ENCODE measurements at places on chromosomes 7 and 10. TPM values are rescaled to one million over a fixed set of nuclear protein-coding genes. Genes with fewer than 3 reads are reported as not detected.

YKT6 gene
- total RNA-seq = 79.3 TPM

GRCh38 chr7:47085491-47086275 is 496.2 kb downstream of the TNS3 start:
- no peak for DNase-seq

GRCh38 chr10:80532571-80532970 is 5.1 kb upstream of the SH2D4B start:
- DNase-seq = no peak

- DNase-seq = no peak
Observed at GRCh38 chr7:121166916-121167315, 161.9 kb upstream of the WNT16 start.

GRCh38 chr10:91495402-91495801 is 85.3 kb downstream of the HECTD2 start:
- DNase-seq = no peak

GRCh38 chr10:74910976-74911350 is 84.6 kb downstream of the KAT6B start:
- no peak for DNase-seq

DNA sequence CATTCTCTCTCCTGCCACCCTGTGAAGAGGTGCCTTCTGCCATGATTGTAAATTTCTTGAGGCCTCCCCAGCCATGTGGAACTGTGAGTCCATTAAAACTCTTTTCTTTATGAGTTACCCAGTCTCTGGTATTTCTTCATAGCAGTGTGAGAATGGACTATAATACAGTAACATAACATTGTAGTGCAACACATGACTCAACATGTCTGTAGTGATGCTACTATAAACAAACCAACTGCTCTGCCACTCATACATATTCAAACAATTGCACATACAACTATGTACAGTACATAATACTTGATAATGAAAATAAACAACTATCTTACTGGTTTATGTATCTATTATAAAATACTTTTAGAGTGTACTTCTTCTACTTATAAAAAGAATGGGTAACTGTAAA is 7.1 kb downstream of the ATOH7 start:
- DNase-seq = no peak

- DNase-seq = no peak
Observed at GRCh38 chr10:100520811-100521210, 1.1 kb upstream of the SEC31B start.

All from epithelial cell of proximal tubule (primary cell).